ENCODE measurements at places on chromosomes 6 and 20.

GRCh38 chr6:6772751-6773150 lies 184.2 kb downstream of the LY86 start:
- no peak for DNase-seq

- no peak for DNase-seq
Observed at GRCh38 chr6:30913721-30914075, 340 bp upstream of the VARS2 start.

- no peak for DNase-seq
Observed at GRCh38 chr6:37260040-37260439, 2.1 kb upstream of the TMEM217 start.

DNA sequence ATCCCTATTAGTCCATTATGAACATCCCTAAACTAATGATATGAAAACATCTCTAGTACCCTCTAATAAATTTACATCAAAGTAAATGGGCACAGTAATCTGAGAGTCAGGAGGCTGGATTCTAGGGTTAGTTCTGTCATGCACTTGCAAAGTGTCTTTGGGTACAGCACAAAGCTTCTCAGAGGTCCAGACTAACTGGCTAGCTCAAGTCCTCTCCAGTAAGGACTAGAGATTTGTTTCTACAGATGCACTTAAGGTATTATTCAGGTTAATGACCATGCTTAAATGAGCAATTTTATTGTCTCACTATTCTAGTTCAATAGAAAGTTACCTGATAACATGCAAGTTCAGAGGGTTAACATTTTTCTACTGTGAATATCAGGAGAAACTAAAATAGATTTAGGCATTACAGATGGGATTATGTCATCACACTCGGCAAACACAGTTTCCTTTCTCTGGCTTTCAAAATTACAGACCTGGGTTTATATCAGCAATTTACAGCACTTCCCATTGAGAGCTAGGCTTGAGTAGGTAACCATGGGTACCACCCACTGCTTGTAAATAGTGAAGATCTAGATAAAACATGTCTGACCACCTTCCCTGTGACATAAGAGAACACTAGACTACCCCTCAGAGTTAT lies 402.9 kb upstream of the RUNX2 start:
- no peak for DNase-seq

DNA sequence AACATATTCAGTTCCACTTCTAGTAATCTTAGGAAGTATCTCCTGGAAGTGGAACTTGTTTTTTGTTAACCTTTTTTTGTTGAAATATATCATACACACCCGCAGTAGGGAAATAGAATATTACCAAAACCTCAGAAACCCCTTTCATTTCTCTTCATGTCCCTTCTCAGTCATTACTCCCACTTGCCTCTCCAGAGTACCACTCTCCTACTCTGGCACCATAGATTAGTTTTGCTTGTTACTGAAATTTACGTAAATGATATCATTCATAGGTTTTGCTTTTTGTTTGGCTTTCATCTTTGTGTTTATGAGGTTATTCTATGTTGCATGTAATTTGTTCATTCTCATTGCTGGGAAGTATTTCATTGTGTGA lies 52.8 kb downstream of the ZFAND3 start:
- no peak for DNase-seq

- DNase-seq: no peak
Observed at GRCh38 chr6:111925296-111925695, 52.0 kb upstream of the FYN start.

- DNase-seq: no peak
Observed at GRCh38 chr6:137405806-137406205, 88.4 kb downstream of the OLIG3 start.

GRCh38 chr6:132003516-132004178 lies 52.5 kb upstream of the CCN2 start:
- no peak for DNase-seq

DNA sequence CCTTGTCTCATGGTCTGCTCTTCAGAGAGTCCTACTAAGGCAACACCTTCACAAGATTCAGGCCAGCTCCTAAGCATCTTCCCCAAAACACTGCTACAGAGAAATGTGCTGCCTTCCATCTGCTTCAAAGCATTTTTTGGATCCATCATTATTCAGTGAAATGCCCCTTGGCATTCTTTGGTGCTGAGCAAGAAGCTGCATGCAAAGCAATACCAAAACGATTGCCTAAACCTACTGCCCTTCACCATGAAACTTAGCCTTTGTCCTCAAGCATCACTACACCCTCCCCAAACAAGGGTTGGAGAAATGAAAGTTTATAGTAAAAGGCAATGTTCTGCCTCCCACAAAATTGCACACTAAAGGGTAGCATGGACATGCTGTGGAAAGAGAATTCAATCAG lies 93.5 kb downstream of the SNAP25 start:
- DNase-seq: no peak

GRCh38 chr20:49521356-49521755 lies 38.9 kb upstream of the KCNB1 start:
- DNase-seq: no peak

DNA sequence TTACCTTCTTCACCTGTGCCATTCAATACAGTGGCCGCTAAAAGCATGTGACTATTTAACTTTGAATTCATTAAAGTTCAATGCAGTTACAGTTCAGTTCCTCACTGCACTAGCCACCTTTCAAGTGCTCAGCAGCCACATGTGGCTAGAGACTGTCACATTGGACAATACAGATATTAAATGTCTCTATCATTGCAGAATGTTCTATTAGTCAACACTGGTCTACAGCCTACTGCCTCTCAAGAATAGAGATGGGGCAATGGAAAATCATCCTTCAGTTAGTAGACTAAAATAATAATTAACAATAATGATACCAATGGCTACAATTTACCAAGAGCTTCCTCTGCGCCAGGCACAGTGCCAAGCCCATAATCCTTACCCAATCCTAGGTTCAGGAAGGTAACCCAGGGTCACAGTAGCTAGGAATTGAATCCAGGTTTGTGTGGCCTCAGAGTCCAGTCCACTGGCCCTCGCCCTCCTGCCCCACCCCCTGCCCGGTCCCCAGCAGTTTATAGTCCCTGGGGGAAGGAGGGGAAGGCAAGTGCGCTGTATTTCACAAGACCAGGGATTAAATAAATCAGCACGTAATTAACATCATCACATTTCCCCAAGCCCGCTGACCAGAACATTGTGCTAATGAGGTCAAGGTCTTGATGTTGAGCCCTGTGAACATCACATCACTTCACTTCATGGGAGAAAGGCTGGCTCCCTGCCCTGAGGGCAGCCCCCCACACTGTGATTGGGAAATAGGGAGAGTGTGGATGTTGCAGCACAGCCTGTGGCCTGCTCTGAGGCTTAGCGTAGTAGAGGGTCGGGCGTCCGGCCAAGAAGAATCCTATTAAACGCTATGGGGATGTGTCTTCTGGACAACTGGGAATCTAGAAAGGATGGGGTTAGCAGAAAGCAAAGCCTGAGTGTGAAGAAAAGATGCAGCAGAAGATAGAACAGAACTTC lies 147.2 kb downstream of the VEGFA start:
- no peak for DNase-seq

DNA sequence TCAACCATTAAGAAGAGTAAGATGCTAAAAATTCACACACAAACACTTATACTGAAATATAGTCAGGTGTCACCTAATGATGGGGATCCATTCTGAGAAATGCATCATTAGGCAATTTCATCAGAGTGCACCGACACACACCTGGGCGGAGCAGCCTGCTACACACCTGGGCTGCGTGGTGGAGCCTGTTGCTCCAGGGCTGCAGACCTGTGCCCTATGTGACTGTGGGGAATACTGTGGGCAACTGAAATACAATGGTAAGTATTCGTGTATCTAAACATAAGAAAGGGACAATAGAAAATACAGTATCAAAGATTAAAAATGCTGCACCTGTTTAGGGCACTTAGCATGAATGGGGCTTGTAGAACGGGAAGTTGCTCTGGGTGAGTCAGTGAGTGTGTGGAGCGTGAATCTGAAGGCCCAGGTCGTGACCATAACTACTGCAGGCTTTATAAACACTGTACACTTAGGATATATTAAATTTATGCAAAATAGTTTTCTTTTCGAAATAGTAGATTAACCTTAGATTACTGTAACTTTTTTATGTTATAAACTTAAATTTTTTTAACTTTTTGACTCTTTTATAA lies 124.4 kb upstream of the AFDN start:
- no peak for DNase-seq

GRCh38 chr6:80449726-80450125 lies 343.3 kb downstream of the BCKDHB start:
- no peak for DNase-seq
